ENCODE measurements at places on chromosomes 7 and 10. TPM values are rescaled to one million over a fixed set of nuclear protein-coding genes. Genes with fewer than 3 reads are reported as not detected.

IKZF1 gene
- polyA plus RNA-seq, result 209 TPM

RADIL gene
- 0.02 TPM for polyA plus RNA-seq

C7orf33 gene
- not detected for polyA plus RNA-seq

ALOX5 gene
- 0.29 TPM for polyA plus RNA-seq

CYP17A1 gene
- not detected for polyA plus RNA-seq

CELF2 gene
- polyA plus RNA-seq, result 117 TPM

NOBOX gene
- polyA plus RNA-seq, result not detected

HMX3 gene
- not detected for polyA plus RNA-seq

NUB1 gene
- 68.8 TPM for polyA plus RNA-seq

SPDYE2 gene
- 0.22 TPM for polyA plus RNA-seq

ADAM12 gene
- not detected for polyA plus RNA-seq

GIMAP8 gene
- 18.9 TPM for polyA plus RNA-seq

- peaks cover 39% of the 10 kb centered on the region for H3K36me3 ChIP-seq
- no peaks in the 10 kb centered on the region for H3K27me3 ChIP-seq
- no peak overlapping the region for H3K27ac ChIP-seq
- H3K4me3 ChIP-seq, result peak overlapping the region; percentile 100
- peaks cover 66% of the 10 kb centered on the region for H3K4me1 ChIP-seq
Observed at GRCh38 chr7:50308532-50309385, 4.2 kb downstream of the IKZF1 start.

GRCh38 chr10:86899670-86900276 is 57.6 kb downstream of the MMRN2 start:
- peaks cover 20% of the 10 kb centered on the region for H3K36me3 ChIP-seq
- no peaks in the 10 kb centered on the region for H3K4me1 ChIP-seq
- DNase-seq, result peak; percentile 67
- no peak overlapping the region for H3K27ac ChIP-seq

DNA sequence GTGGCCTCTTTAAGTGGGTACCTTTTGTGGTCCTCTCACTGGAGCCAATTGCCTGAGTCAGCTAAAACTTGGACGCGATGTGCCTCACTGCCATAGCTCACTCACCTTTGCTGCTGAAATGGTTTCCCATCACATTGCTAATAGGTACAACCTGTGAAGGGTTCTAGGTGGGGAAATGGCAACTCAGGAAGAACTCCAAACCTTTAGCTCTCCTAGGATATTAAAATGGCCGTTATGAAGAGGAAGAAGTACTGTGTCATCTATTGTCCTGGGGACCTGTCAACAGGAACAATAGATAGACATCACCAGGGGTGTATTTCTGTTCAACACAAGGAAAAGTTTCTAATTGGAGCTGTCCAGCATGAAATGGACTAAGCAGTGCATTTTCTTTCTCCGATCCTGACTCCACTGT is 1.2 kb upstream of the ZNF655 start:
- peaks cover 66% of the 10 kb centered on the region for H3K4me1 ChIP-seq
- no peaks in the 10 kb centered on the region for H3K27me3 ChIP-seq
- no peak for DNase-seq
- H3K27ac ChIP-seq, result peak overlapping the region; percentile 100
- no peaks in the 10 kb centered on the region for H3K36me3 ChIP-seq

GRCh38 chr7:46226860-46227259 is 305.8 kb upstream of the IGFBP3 start:
- no peak for DNase-seq
- H3K4me1 ChIP-seq, result no peaks in the 10 kb centered on the region
- no peaks in the 10 kb centered on the region for H3K27me3 ChIP-seq
- no peaks in the 10 kb centered on the region for H3K36me3 ChIP-seq
- no peak overlapping the region for H3K27ac ChIP-seq
- H3K4me3 ChIP-seq, result no peak overlapping the region

GRCh38 chr10:130202984-130203621 is 66.9 kb downstream of the GLRX3 start:
- DNase-seq, result no peak
- H3K36me3 ChIP-seq, result no peaks in the 10 kb centered on the region
- no peak overlapping the region for H3K4me3 ChIP-seq

DNA sequence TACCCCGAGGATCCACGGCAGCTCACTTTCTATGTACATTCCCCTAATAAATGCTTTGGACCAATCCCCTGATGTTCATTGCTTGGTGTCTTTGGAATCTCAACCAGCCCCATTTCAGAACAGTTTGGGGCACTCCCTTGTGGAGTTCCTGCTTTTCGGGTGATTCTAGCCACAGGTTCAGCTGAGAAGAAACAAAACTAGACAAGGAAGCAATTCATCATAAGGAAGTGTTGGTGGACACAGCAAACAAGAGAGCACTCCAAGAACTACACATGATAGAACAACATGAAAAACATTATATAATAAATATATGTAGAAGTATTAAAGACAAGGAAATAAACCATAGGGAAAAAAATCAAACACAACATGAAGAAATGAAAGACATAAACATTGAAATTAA is 6.0 kb upstream of the CCDC136 start:
- H3K36me3 ChIP-seq, result no peaks in the 10 kb centered on the region
- H3K4me1 ChIP-seq, result peaks cover 8% of the 10 kb centered on the region
- no peaks in the 10 kb centered on the region for H3K27me3 ChIP-seq
- H3K27ac ChIP-seq, result no peak overlapping the region
- DNase-seq, result no peak

DNA sequence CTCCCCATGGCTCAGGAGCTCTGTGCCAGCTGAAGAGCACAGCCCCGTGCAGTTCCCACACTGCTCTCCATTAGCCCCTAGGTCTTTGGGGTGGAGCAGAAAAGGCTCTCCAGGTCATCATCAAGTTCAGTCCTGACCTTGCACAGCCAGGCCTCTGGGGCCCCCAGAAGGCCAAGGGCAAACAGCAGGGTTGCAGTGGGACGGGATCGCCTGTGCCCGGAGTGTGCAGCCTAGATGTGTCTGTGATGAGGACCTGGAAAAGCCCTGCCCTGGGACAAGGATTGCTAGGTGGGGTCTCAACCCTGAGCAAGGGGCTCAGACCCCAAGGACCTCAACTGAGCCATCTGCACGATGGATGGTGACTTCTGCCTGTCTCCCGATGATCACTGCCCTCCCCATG is 549 bp downstream of the INMT start:
- no peaks in the 10 kb centered on the region for H3K4me1 ChIP-seq
- no peaks in the 10 kb centered on the region for H3K27me3 ChIP-seq
- H3K4me3 ChIP-seq, result no peak overlapping the region

GRCh38 chr10:68560943-68561864 is 1.1 kb downstream of the TET1 start:
- H3K27ac ChIP-seq, result peak overlapping the region; percentile 54
- H3K4me1 ChIP-seq, result peaks cover 32% of the 10 kb centered on the region
- H3K36me3 ChIP-seq, result peaks cover 2% of the 10 kb centered on the region
- no peak for DNase-seq
- peak overlapping the region; percentile 86 for H3K4me3 ChIP-seq
- H3K27me3 ChIP-seq, result peaks cover 75% of the 10 kb centered on the region

- H3K27me3 ChIP-seq, result peaks cover 1% of the 10 kb centered on the region
- H3K4me3 ChIP-seq, result no peak overlapping the region
- no peak overlapping the region for H3K27ac ChIP-seq
- no peaks in the 10 kb centered on the region for H3K36me3 ChIP-seq
Observed at GRCh38 chr7:99824091-99824490, 3.7 kb upstream of the CYP3A43 start.

- no peak overlapping the region for H3K4me3 ChIP-seq
- H3K27ac ChIP-seq, result no peak overlapping the region
- no peaks in the 10 kb centered on the region for H3K36me3 ChIP-seq
Observed at GRCh38 chr10:120588311-120588710, 131.3 kb downstream of the PLPP4 start.

- no peak overlapping the region for H3K4me3 ChIP-seq
- H3K27me3 ChIP-seq, result no peaks in the 10 kb centered on the region
- DNase-seq, result no peak
Observed at GRCh38 chr10:21329995-21330627, 195.4 kb downstream of the SKIDA1 start.

DNA sequence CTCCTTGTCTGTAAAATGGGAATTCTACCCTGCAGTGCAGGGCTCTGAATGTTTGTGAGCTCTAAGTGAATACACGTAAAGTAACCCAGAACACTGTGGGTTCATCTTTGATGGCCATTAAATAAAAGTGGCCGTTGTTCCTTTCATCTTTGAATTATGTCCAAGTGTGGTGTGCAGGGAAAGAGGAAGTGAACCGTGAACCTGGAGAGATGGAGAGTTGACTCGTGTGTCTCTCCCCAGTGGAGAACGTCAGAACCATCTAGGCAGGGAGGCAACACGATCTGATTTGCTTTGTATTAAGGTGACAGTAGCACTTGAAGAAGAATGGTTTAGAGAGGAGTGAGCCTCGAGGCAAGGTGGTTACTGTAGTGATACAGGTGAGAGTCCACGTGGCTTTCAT is 93.5 kb upstream of the GJD4 start:
- H3K27ac ChIP-seq, result no peak overlapping the region
- no peaks in the 10 kb centered on the region for H3K36me3 ChIP-seq
- H3K4me3 ChIP-seq, result no peak overlapping the region
- peaks cover 65% of the 10 kb centered on the region for H3K4me1 ChIP-seq
- DNase-seq, result no peak
- no peaks in the 10 kb centered on the region for H3K27me3 ChIP-seq

GRCh38 chr7:79420464-79420863 is 33.0 kb downstream of the MAGI2 start:
- no peak overlapping the region for H3K27ac ChIP-seq
- no peak overlapping the region for H3K4me3 ChIP-seq
- no peaks in the 10 kb centered on the region for H3K36me3 ChIP-seq
- H3K4me1 ChIP-seq, result no peaks in the 10 kb centered on the region
- no peaks in the 10 kb centered on the region for H3K27me3 ChIP-seq

GRCh38 chr10:92702301-92702916 is 12.7 kb downstream of the HHEX start:
- peaks cover 11% of the 10 kb centered on the region for H3K4me1 ChIP-seq
- DNase-seq, result no peak

DNA sequence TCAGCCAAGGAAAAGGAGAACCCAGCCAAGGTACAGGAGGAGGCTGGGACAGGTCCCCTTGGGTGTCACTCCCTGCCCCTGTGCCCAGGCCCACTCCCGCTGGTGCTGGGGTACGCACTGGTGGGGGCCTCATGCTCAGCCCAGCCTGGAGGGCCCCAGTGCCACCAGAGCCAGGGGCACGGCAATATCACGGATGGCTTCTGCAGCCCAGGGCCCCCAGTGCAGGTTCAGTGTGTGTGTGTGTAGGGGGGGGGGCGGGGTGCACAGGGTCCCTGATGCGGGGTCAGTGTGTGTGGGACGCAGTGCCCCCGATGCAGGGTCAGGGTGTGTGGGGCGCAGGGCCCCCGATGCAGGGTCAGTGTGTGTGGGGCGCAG is 23.4 kb upstream of the ZNF716 start:
- no peak overlapping the region for H3K27ac ChIP-seq
- no peak overlapping the region for H3K4me3 ChIP-seq
- peaks cover 3% of the 10 kb centered on the region for H3K36me3 ChIP-seq
- no peaks in the 10 kb centered on the region for H3K27me3 ChIP-seq
- no peak for DNase-seq

- H3K4me3 ChIP-seq, result no peak overlapping the region
- peaks cover 21% of the 10 kb centered on the region for H3K36me3 ChIP-seq
- H3K4me1 ChIP-seq, result peaks cover 26% of the 10 kb centered on the region
- H3K27me3 ChIP-seq, result no peaks in the 10 kb centered on the region
Observed at GRCh38 chr10:86500846-86501245, 20.7 kb downstream of the WAPL start.

DNA sequence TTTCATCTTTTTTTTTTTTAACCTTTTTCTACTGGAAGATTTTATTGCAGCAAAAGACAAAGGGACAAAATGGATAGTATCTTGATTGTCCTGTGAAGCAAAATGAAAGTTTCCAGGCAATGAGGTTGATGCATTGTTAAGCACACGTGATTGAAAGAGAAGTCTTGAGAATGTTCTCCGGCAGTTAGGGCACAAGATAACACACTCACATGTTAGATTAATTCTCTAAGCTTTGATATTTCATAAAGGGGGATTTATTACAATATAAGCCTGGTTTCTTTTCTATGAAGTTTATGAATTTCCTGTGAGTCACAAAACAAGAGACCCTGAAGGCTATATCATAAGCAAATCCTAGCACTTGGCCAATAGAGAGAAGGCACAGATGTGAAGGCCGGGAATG is 93.4 kb upstream of the ARMC3 start:
- H3K4me1 ChIP-seq, result no peaks in the 10 kb centered on the region
- H3K36me3 ChIP-seq, result peaks cover 7% of the 10 kb centered on the region
- H3K27me3 ChIP-seq, result no peaks in the 10 kb centered on the region
- no peak overlapping the region for H3K27ac ChIP-seq
- no peak for DNase-seq

DNA sequence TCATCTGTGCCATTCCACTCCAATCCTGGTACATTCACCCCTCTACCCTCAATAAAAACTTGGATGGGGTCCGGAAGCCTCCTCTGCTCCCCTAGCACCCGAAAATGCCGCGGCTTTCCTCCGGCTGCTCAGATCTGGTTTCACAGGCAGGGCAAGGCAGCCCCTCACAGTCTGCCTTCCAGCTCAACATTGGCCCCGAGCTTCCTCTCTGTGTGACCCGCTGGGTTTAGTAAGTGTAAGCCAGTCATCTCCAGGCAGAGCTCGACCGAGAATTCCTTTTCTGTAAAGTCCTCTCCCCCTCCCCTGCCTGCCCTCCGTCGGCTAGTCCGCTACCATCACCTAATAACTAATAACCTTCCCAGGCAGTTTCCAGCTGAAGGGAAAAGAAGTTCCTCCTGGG is 3.4 kb downstream of the INHBA start:
- DNase-seq, result no peak
- no peak overlapping the region for H3K27ac ChIP-seq
- H3K36me3 ChIP-seq, result no peaks in the 10 kb centered on the region
- no peak overlapping the region for H3K4me3 ChIP-seq
- H3K4me1 ChIP-seq, result peaks cover 4% of the 10 kb centered on the region
- H3K27me3 ChIP-seq, result peaks cover 58% of the 10 kb centered on the region

DNA sequence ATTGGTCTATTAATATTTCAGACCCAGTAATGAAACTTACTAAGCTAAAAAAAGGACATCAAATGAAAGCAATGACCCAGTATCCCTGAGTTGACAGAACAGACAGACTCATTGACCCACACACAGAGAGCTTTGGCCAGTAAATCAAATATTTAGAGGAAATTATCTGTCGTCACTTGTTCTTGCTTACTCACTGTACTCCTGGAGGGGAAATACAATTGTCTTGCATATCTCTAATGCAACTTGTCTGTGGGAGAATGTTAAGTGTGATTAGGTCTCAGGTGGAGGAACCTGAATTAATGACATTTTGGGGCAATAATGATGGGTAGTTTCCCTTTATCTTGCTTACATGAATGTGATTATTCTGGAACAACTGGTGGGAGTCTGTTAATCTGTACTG is 80.4 kb downstream of the CUBN start:
- no peaks in the 10 kb centered on the region for H3K4me1 ChIP-seq
- H3K27ac ChIP-seq, result no peak overlapping the region
- peaks cover 12% of the 10 kb centered on the region for H3K36me3 ChIP-seq
- no peak overlapping the region for H3K4me3 ChIP-seq

DNA sequence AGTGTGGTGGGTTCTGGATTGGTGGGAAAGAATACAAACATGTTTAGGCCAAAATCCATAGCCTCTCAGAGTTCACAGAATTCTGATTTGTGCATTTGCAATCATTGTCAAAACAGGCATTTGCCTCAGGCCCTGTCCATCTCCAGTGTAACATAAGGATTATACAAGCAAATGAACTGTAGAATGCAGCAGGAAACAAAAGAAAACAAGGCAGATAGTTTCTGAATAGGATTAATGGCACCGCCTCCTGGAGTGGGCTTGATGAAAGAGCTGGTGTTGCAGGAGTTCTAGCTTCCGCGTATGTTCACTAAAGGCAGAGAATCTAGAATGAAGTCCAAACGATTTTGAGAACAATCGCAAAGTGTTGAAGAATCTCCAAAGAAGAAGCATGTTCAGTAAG is 11.3 kb upstream of the MPP7 start:
- peak overlapping the region; percentile 64 for H3K27ac ChIP-seq
- no peak overlapping the region for H3K4me3 ChIP-seq
- DNase-seq, result no peak
- peaks cover 47% of the 10 kb centered on the region for H3K4me1 ChIP-seq

All from naive thymus-derived CD8-positive, alpha-beta T cell (primary cell).